ENCODE measurements at places on chromosomes 5 and 9. TPM values are rescaled to one million over a fixed set of nuclear protein-coding genes. Genes with fewer than 3 reads are reported as not detected.

The PCDHGB5 gene
- 24.2 TPM for total RNA-seq

The CARTPT gene
- total RNA-seq, result not detected

The SOWAHA gene
- total RNA-seq, result under 0.01 TPM

The EIF4E1B gene
- not detected for total RNA-seq

The MAN1B1 gene
- 103 TPM for total RNA-seq

The TAF11L10 gene
- total RNA-seq, result not detected

The NR2F1 gene
- total RNA-seq, result 10.6 TPM

The PFN3 gene
- total RNA-seq, result not detected

The PCDHGB7 gene
- total RNA-seq, result 18.5 TPM

The TLX3 gene
- not detected for total RNA-seq

The TAF11L9 gene
- not detected for total RNA-seq

The CLIC3 gene
- 1.5 TPM for total RNA-seq

The KIF4B gene
- not detected for total RNA-seq

The TYRP1 gene
- total RNA-seq, result 0.36 TPM

The GRXCR2 gene
- total RNA-seq, result not detected

The MAMDC4 gene
- 0.88 TPM for total RNA-seq

The INSYN2B gene
- total RNA-seq, result 3.5 TPM

The TOMM5 gene
- total RNA-seq, result 72.4 TPM

The INSL4 gene
- total RNA-seq, result not detected

The DIPK1B gene
- total RNA-seq, result not detected

The ANKDD1B gene
- total RNA-seq, result 0.72 TPM

The TMEM232 gene
- total RNA-seq, result 1.4 TPM

The FREM1 gene
- total RNA-seq, result 0.72 TPM

The ASPN gene
- 1.2 TPM for total RNA-seq

The HRH2 gene
- 0.36 TPM for total RNA-seq

The HTR4 gene
- not detected for total RNA-seq

The KCNV2 gene
- not detected for total RNA-seq

The SPARC gene
- 4,600 TPM for total RNA-seq

The LCN2 gene
- total RNA-seq, result not detected

The ACTBL2 gene
- total RNA-seq, result not detected

The RASEF gene
- 2.1 TPM for total RNA-seq

The ZNF483 gene
- 5.9 TPM for total RNA-seq

The SLC6A3 gene
- total RNA-seq, result not detected

The CER1 gene
- not detected for total RNA-seq

The SLC34A1 gene
- total RNA-seq, result not detected

The CIZ1 gene
- 40.1 TPM for total RNA-seq

The CDHR2 gene
- not detected for total RNA-seq

The DMRT3 gene
- total RNA-seq, result not detected

The MRPL22 gene
- total RNA-seq, result 17.4 TPM

The MYOT gene
- not detected for total RNA-seq

The MIER3 gene
- 29.7 TPM for total RNA-seq

The IFNB1 gene
- not detected for total RNA-seq

The MOCS2 gene
- total RNA-seq, result 55.1 TPM

The SPAG8 gene
- total RNA-seq, result 2.2 TPM

The MTX3 gene
- total RNA-seq, result 18.9 TPM

The SLC2A6 gene
- total RNA-seq, result 25.3 TPM

The PCDHB13 gene
- 2.1 TPM for total RNA-seq

The PCDH12 gene
- total RNA-seq, result under 0.01 TPM

The ZFP2 gene
- 1.4 TPM for total RNA-seq

The PCDHB11 gene
- total RNA-seq, result 1.1 TPM

The CNTNAP3 gene
- 1.4 TPM for total RNA-seq
